Stimulated activated CD4-positive, alpha-beta T cell treated with anti-CD3 and anti-CD28 coated beads, Interleukin-4, amount 100 ng/mL, for 24 hours (primary cell): ENCODE measurements at places on chromosomes 1 and 21.
A peak's percentile ranks its signal among the peaks of the same experiment; 100 is the strongest.

DNA sequence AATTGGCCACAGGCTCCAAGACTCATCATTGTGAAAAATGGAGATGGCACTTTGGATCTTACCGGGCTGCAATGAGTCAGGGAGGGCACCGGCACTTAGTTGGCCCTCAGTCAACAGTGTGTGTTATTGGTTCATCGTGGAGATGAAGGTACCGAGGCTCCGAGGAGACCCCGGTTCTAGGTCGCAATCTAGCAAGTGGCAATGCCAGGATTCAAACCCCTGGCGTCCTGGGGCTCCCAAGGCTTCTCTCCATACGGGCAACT, 49.0 kb upstream of the ACOT11 start:
- no peak for DNase-seq

DNA sequence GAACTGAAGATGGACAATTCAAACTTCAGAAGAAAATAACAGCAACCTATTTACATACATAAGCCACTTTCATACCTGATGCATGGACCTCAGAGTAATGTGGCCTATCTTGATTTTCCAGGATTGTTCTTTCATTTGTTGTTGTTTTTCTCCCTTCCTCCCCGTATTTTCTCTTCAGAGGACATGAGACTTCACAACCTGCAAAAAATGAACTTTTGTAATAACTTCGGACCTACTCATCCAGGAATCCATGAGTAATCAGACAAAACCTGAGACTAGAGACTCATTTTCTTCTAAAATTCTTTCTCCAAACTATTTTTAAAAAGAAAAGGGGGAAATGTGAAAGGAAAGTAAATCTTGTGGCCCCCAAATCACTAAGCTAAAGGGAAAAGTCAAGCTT, 17.6 kb upstream of the PLA2G5 start:
- DNase-seq: no peak

DNA sequence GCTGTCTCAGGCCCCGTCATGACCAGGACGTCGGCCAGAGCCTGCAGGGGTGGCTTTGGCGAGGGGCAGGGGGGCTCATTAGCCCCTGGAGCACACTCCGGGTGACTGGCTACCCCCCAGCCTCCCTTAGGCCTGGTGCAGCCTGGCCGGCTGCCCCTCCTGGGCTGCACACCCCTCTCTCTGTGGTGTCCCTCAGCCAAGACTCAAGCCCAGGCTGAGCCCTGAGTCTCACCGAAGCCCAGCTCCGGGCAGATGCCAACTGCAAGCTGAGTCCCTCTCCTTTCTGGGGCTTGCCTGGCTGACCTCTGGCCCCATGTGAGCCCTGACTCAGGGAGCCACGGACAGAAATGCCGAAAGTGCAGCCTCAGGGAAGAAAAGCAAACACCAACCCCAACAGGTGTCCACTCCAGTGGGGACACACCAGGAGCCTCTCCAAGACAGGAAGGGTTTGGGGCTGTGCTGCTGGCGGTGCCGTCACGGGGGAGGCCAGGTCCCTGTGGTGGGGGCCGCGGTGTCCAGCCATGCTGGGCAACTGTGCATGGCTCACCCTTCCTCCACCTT, 5.3 kb upstream of the IBA57 start:
- no peak for DNase-seq

DNA sequence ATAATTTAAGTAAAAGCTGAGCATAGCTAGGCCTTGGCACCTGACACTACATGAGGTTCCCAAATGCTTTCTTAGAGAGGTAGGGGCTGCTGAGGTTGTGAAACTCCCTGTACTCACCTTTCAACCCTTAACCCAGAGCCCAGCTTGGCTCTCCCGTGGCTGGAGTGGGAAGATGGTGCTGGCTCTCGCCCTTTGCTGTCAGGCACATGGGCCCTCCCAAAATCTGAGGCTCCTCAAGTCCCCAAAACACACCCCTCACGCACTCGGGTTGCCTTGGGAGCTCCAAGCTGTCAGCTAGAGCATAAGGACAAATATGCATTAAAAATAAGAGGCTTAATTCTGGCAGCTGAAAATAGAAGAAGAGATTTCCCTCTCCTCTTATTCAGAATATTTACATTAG, 46.7 kb upstream of the PLPPR4 start:
- no peak for DNase-seq

DNA sequence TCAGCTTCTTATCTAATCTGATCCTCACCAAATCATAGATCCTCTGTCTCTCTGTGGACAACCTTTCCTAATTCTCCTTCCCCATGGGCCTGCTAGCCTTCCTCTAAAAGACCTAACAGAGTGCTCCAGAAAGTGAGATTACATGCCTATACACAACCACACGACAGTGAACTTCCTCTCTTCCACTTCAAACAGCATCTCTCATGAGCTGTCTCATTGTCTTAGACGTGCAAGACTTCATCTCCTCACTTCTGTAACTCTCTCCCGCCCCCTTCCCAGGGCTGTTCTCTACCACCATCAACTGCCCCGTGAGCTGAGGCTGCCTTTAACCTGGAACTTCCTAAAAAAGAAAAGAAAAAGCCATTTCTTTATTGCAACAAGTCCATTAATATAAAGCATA, 14.1 kb upstream of the A3GALT2 start:
- no peak for DNase-seq

GRCh38 chr1:74681449-74681848, 7.9 kb upstream of the ERICH3 start:
- no peak for DNase-seq

DNA sequence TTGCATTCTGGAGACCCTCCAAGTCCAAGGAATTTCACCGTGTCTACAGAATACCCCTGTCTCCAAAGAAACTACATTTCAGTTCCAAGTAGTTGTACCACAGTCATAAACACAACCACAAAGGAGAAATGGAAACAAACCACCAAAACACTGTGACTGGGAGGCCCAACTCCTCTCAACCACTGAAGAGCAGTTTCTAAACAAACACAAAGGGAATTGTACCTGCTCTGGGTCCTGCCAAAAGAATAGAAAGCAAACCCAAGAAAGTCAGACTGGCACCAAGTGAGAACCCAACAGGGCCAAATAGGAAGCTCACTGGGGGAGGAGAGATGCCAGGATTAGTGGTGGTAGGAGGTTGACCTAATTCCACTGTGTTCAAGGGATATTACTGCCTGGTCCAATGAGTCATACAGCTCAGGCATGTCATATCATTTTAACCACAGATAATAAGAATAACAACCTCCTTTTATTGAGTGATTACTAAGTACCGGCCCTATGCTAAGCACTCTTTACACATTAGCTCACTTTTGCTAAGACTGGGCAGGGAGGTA, 123.9 kb upstream of the PPP2R5A start:
- DNase-seq: peak; percentile 12

DNA sequence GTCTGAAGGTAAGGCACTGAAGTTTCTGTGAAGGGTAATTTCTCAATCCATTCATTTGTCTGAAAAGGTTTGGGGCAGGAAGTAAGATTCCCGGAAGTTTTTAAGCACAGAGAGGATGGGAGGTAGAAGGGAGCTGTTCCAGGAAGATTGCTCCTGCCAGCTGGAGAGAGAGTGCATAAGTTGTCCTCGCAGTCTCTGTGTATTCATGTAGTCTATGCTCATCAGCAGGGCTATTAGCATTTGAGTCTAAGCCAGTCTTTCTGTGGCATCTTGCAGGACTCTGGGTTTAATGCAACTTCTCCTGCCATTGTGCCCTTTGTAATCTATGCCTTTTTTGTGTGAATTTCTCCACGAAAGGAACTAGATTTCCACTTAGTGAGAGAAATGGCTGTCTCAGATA, 140.8 kb upstream of the FGGY start:
- no peak for DNase-seq

DNA sequence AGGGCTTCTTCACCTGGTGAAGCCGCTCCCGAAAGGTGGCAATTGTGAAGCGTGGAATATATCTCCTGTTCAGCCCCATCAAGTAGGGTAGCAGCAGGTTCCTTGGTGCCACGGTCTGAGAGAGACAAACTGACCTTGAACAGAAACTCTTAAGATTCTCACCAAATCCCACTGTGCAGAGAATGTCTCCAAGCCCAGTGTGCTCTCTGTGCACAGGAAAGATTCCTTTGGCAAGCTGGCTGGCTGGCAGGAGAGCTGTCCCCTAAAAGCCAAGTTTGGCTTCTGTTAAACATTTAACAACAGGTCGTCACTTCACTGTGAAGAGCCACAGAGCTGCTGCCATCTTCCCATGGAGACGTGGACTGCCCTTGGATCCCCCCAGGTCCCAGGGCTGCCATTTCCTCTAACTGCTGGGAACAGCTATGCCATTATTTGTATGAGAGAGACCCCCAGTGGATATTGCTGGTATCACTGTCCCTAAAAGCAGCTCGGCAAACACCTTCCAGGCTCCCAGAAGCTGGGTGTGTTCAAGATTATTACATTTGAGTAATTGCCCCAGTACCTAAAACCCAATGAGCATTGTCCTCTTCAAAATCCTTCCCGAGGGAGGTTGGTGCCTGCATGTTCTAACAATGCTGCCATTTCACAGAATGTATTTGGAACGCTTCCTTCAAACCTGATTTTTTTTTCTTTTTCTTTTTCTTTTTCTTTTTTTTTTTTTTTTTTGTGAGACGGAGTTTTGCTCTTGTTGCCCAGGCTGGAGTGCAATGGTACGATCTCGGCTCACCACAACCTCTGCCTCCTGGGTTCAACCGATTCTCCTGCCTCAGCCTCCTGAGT, 71.8 kb downstream of the CD58 start:
- DNase-seq: peak; percentile 60

DNA sequence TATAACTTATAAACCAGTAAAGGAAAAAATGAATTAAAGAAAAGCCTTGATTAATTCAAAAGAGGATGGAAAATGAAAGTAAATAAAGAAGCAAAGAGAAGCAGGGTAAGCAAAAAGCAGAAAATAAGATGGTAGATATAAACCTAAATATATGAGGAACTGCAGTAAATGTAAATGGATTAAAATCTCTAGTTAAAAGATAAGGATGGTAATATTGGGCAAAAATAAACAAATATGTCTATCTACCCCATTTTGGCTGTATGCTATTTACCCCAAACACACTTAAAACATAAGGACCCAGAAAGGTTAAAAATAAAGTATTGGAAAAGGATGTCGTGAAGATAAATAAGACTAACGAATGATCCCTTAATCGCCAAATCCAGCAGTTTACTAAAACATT, 161.9 kb downstream of the FOXD2 start:
- no peak for DNase-seq

DNA sequence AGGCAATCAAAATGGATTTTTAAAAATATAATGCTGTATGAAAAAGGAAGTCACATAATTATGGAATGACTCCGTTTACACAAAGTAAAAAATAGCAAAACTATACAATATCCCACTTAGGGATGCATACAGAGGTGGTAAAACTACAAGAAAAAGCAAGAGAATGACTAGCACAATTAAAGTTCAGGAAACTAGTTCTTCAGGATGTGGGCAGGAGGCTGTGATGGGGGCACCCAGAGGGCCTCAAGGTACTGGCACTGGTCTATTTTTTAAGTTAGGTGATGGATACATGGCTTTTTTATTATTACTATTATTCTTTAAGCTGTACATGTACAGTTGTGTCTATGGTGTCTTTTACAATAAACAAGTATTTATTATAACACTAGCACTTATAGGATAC, 1.4 kb upstream of the ZC3H12A start:
- no peak for DNase-seq

DNA sequence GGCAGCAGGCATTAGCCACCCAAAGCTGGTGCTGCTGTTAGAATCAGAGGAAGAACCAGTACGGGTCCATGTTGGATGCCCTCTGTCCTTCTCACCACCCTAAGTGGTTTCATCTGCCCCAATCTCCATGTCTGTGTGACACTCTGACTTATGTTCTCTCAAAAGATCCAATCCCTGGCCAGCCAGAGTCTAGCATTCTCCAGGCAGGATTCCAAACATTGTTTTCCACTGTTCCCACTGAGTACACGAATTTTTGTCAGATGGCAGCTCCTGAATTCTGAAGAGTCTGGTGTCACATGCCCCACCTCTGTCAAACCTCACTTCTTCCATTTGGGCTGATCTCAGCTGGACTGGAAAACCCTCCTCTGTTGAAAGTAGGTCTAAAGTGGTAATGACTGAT, 166.0 kb downstream of the DISC1 start:
- DNase-seq: no peak

DNA sequence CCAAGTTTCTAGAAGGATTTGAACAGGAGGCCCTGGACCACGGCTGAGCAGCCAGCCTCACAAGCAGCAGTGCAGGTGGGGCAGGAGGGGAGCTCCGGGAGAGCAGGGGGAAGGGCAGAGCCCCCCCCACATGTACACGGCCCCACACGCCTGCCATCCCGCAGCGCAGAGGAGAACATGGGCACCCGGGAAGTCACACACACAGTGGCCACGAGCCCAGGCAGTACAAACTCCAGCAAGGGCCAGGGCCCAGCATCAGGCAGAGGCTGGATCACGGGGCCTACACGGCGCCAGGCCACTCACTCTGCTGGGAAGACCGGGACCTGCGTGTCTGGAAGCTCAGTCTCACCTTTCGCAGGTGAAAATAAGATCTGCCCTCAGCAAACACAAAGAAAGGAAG, 5.2 kb downstream of the SUMO3 start:
- no peak for DNase-seq

- no peak for DNase-seq
Observed at GRCh38 chr1:226939438-226940028, 561 bp upstream of the COQ8A start.

- no peak for DNase-seq
Observed at GRCh38 chr1:88648706-88649105, 35.4 kb upstream of the PKN2 start.

DNA sequence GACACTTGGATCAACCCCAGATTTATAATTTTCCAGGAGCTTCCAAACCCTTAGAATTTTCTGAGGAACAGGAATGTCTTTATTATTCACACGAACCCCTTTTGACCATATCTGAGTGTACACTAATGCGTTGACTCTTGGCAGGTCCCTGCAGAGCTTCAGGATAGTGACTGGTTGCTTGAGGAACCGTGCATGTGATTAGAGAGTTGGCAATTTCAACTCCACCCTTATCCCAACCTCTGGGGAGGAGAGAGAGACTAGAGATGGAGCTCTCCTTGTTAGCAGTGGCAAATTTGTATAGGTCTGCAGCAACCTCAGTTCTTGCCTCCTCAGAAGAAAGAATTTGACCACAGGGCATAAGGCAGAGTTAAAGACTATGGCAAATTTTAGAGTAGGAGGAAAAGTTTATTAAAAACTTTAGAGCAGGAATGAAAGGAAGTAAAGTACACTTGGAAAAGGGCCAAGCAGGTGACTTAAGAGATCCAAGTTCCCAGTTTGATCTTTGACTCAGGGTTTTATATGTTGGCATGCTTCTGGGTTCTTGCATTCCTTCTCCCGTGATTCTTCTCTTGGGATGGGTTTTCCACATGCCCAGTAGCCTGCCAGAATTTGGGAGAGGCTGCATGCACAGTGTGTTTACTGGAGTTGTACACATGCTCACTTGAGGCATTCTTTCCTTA, 93.8 kb upstream of the ETV3 start:
- no peak for DNase-seq

GRCh38 chr21:15943009-15943666, 213.4 kb downstream of the USP25 start:
- no peak for DNase-seq
